ENCODE measurements at places on chromosomes 2 and 18.

DNA sequence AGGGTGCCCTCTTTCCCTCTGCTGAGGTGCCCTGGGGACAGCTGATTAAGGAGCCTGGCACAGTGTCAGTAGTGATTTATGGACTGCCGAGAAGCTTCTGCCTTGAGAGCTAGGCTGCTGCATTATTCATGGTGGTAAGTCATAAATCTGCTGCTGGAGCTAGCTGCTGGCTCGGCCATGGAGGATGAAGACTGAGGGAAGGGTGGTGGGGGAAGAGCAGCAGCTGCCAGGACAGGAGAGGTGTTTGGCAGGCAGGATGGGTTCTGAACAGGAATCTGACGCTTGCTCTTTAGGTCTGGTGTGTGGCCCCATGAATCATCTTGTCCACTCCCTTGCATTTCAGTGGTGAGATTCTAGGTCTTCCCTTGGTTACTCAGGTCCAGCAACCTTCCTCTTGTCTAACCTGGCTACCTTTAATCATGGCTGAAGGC is 296.3 kb downstream of the DYSF start:
- no peak for DNase-seq

GRCh38 chr2:178330175-178331017 is 120.6 kb downstream of the PRKRA start:
- no peak for DNase-seq

DNA sequence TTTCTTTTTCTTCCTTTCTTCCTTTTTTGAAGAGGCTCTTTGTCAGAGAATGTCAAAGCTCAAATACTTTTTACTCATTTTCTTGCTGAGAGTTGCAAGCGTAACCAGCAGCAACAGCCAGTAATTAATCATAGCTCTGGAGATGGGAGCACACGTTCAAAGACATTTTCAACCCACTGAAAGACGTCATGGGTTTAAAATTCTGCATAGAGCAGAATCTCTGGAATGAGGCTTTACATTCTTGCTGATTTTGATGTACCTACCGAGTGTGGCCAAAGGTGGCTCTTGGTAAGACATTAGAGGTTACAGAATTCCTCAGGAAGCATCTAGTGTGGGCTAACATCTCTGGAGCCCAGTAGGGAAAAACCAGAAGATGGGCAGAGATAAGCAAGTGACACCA is 292.5 kb downstream of the MTX2 start:
- no peak for DNase-seq

DNA sequence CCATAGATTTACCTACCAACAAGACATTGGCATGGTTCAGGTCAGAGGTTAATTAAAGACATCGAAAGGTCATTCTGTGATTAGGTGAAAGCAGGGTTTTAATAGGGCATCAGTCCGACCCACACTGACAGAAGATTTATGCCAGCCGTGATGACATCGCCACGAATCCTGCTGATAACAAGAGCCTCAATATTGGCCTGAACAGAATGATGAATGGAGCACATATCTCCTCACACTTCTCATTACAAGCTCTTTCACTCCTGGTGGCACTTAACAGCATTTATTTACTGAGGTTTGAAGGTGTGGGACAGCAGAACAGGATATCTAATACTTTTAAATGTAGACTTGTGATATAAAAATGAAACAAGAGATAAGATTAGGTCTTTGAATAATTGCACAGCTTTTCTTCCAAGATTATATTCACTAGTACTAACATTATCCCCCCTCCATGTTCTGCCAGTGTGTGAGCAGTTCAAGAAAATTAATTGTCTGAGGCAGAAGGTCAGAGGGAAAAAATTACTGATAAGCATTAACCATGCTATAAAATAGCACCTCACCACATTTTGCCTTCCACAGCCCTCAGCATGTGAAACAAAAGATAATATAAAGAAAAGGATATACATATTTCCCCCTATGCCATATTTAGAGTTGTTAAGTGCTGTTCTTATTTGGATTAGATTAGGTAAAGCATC is 23.1 kb upstream of the INSIG2 start:
- no peak for DNase-seq

GRCh38 chr2:24832931-24833701 is 39.9 kb downstream of the CENPO start:
- no peak for DNase-seq

- no peak for DNase-seq
Observed at GRCh38 chr2:168536925-168537466, 80.9 kb downstream of the CERS6 start.

- no peak for DNase-seq
Observed at GRCh38 chr2:240469239-240469636, 33.8 kb downstream of the GPC1 start.

- no peak for DNase-seq
Observed at GRCh38 chr2:45180033-45180746, 170.9 kb upstream of the SIX2 start.

DNA sequence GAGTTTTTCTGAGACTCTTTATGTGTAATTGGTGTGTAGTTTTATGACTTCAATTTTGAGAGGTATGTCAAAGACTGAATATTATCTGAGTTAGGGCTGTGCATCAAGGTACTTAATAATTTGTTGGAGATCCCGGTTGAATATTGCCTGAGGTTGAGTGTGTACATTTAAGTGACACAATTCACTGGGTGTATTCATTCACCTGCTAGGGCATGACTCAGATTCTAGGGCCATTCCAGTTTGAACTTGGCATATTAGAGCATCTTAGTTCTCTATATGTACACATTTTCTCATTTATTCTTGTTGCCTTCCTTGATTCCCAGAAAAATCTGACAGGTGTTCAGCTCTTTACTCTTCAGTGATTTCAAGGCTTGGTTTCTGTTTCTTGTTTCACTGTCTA is 12.5 kb downstream of the MAP4K4 start:
- no peak for DNase-seq

- no peak for DNase-seq
Observed at GRCh38 chr2:64317707-64318475, 136.1 kb upstream of the LGALSL start.
